ENCODE measurements at places on chromosomes 16 and 17. TPM values are rescaled to one million over a fixed set of nuclear protein-coding genes. Genes with fewer than 3 reads are reported as not detected.

DNA sequence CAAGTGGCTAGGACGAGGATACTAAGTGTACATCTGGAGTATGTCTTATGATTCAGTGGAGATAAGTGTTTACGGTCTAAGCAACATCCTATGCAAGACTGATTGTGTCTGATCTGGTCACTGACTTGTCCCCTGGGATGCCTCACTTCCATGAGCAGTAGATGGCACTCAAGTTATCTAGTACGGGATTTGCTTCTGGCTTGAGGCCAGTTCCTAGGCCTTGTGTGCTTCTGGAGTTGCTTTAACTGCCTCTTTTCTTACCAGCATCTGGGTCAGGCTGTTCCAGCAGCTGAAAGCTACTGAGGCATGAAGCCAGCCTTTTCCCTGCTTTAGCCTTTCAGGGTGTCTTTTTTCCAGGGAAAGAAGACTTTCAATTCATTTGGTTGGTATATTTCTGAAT, 23.0 kb downstream of the SUPT6H start:
- DNase-seq, result no peak

DNA sequence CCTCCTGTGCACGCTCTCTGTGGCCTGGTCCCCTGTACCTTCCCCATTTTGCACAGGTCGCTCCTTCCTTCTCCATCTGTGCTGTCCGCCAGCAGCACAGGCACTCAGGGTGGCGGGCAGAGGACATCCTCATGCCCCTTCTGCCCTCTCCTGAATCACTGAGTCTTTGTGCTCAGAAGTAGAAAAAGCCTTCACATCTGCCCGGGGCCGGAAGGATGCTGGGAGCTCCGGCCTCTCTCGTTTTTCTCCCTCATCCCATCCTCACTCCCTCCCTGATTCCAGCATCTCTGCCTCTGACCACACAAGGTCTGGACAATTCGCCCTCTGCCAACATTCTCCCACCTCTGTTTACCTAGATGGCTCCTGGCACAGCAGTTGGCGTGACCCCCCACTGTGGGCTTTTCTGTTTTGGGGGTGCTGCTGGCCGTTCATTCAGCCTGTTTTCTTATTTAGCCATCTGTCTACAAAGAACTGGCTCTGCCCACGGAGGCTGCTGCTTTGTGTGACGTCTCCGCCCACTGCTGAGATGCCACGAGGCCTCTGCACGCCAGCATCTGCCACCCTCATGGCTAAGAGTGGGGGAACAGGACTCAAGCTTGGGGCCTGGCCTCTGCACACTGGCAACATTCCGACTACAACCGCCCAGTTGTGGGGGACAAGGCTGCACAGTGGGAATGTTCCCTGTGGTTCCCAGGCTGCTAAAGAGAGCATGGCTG, 36.7 kb downstream of the SEC14L5 start:
- DNase-seq, result no peak

DNA sequence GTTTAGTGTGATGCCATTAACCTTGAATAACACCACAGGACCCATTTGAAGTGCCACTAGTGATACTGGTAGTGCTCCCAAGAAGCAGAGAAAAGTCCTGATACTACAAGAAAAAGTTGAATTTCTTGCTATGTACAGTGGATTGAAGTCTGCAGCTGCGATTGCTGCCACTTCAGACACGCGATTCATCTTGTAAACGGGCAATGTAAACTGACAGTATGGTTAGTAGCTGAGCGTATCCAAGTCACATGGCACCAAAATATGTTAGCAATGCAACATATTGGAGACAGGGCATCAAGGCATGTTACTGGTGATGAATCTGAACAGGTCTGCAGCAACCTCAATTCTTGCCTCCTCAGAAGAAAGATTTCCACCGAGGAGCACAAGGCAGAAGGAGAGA, 238.9 kb downstream of the HS3ST3B1 start:
- no peak for DNase-seq

DNA sequence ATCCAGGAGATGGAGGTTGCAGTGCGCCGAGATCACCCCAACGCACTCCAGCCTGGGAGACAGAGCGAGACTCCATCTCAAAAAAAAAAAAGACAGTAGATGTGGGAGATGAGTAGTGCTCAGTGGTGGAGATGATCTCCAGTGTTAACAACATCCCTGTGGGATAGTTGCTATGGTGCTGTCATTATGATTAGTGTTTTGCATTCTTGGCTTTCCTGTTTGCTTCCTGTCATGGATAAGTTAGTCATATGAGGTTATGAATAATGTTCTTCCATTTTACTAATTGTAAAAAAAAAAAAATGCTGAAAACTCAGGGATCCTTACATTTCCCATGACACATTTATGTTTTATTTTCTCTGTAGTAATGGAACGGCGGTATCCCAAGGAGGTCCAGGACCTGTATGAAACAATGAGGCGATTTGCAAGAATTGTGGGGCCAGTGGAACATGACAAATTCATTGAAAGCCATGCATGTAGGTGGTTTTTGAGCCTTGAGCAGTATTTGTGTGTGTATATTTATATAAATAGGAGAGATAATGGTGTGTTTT, 24.5 kb upstream of the DUSP14 start:
- DNase-seq, result no peak

DNA sequence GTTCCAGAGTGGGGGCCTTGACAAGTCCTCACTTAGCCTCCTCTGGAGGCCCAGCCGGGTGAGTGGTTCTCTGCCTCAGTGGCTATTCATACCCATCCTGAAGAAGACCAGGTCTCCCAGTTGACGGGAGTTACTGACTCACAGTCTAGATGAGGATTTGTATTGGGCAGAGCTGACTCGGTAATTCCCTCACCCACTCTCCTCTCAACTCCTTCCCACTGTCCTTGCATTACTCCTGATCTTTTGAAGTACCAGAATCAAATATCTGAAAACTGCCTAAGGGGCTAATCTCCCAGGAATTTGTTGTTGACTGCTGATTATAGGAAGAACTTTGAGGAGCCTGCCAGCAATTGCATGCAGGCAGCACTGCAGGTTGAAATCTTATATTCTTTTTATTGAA, 14.2 kb downstream of the SAP30BP start:
- no peak for DNase-seq

GRCh38 chr17:28493460-28493859, 12.7 kb upstream of the FOXN1 start:
- no peak for DNase-seq

DNA sequence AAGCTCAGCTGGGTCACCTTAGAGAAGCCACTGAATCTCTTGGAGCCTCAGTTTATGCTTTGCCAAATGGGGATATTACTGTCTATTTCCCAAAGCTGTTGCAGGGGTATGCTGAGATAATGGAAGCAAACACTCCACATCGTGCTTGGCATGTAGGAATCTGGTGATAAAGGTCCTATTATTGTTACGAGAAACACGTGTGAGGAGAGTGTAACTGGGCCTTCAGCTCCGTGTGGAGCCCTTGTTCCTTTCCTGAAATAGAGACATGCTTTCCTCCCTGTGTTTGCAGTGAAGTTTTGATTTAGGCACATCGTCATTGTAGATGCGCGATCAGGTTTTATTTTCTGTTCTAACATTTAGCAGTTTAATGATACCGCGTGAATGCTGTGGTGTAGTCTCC, 292.4 kb downstream of the CPPED1 start:
- DNase-seq, result no peak

GRCh38 chr17:33421933-33422332, 128.8 kb upstream of the ASIC2 start:
- DNase-seq, result no peak

DNA sequence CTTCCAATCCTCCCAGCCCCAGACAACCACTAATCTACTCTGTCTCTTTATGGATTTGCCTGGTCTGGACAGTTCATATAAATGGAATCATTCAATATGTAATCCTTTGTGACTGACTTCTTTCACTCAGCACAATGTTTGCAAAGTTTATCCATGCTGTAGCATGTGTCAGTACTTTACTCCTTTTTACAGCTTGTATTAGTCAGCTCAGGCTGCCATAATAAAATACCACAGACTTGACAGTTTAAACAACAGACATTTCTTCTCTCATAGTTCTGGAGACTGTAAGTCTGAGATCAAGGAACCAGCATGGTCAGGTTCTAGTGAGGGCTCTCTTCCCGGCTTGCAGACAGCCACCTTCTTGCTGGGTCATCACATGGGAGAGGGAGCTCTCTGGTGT, 41.3 kb downstream of the GPRC5B start:
- no peak for DNase-seq

DNA sequence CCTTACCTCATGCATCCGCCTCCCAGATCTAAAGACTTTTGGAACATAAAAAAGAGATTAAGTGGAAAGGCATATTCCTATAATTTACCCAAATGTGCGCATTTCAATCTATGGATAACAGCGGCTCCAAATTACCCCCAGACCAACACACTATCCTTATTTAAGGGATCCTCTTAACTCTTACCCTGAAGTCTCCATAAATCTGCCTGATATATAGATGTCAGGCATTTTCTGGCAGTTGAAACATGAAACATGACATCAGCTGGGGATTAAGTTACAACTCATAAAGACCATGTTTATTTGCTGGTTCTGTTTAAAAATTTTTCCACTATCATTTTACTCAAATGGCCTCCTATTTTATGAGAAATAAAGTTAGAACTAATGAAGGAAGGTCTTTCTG, 478.5 kb upstream of the SALL1 start:
- DNase-seq, result no peak

- no peak for DNase-seq
Observed at GRCh38 chr16:3461151-3461550, 17.7 kb downstream of the NAA60 start.

CLDN7 gene
- total RNA-seq, result 0.94 TPM

NATD1 gene
- 19.1 TPM for total RNA-seq

HSF5 gene
- not detected for total RNA-seq

DRC3 gene
- 1.4 TPM for total RNA-seq

IL34 gene
- 1.6 TPM for total RNA-seq

MEFV gene
- 0.78 TPM for total RNA-seq
